CD4-positive, CD25-positive, alpha-beta regulatory T cell (primary cell): ENCODE measurements at places on chromosomes 1 and 21. TPM values are rescaled to one million over a fixed set of nuclear protein-coding genes. Genes with fewer than 3 reads are reported as not detected.

Gene RPTN
- polyA plus RNA-seq: not detected

Gene IVL
- polyA plus RNA-seq: not detected

GRCh38 chr1:28577052-28577678 is 14.9 kb upstream of the RAB42 start:
- H3K27ac ChIP-seq: no peak overlapping the region
- H3K4me1 ChIP-seq: peaks cover 22% of the 10 kb centered on the region
- no peaks in the 10 kb centered on the region for H3K27me3 ChIP-seq
- DNase-seq: no peak
- no peak overlapping the region for H3K4me3 ChIP-seq

- no peak for DNase-seq
- peak overlapping the region; percentile 97 for H3K4me3 ChIP-seq
- H3K27ac ChIP-seq: peak overlapping the region; percentile 82
- no peaks in the 10 kb centered on the region for H3K27me3 ChIP-seq
These were observed 933 bp downstream of the ANKRD34A start for GRCh38 chr1:145963265-145964019.

DNA sequence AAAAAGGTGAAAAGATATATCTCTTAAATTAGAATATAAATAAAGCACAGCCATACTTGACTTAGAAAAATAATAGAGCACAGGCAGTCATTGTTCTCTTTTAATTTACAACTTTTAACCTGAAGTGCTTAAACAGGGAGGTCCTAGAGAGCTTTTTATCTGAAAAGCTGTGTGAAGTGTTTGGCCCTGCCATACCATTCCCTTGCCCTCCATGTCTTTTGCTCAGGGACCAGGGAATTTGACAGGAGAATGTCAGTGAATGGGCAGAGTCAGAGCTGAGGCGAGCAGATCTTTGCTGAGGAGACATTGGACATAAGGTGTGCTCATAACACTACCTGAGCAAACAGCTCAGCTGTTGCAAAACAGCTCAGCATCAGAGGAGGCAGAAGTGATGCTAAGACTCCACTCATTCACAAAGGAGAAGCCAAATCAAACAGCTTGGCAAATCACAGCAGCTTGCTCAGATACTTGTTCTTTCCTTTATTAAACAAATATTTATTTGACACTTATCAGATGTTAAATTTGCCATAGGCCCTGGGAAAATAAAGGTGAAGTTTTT is 14.9 kb upstream of the MGST3 start:
- peaks cover 24% of the 10 kb centered on the region for H3K27me3 ChIP-seq
- H3K4me3 ChIP-seq: no peak overlapping the region
- H3K4me1 ChIP-seq: no peaks in the 10 kb centered on the region
- DNase-seq: no peak
- no peak overlapping the region for H3K27ac ChIP-seq
- no peaks in the 10 kb centered on the region for H3K36me3 ChIP-seq

DNA sequence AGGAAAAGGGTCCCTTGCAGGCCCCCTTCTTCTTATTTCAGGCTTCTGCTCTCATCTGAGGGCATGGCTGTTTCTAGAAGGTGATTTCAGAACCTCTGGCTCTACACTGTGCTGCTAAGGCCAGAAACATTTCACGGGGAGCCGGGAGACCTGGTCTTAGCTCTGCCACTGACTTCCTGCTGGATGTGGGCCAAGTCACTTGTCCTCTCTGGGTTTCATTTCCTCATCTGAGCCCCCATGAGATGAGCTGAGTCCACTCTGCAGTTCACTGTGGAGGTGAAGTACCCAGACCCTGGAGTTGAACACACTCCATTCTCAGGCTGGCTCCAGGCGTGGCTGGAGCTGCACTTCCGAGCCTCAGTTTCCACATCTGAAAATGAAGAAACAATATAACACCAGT is 2.1 kb downstream of the PADI1 start:
- H3K27ac ChIP-seq: no peak overlapping the region
- H3K4me1 ChIP-seq: peaks cover 3% of the 10 kb centered on the region
- H3K36me3 ChIP-seq: no peaks in the 10 kb centered on the region
- no peak for DNase-seq
- no peaks in the 10 kb centered on the region for H3K27me3 ChIP-seq

- no peaks in the 10 kb centered on the region for H3K4me1 ChIP-seq
- H3K27me3 ChIP-seq: no peaks in the 10 kb centered on the region
- H3K27ac ChIP-seq: no peak overlapping the region
- H3K4me3 ChIP-seq: no peak overlapping the region
- no peak for DNase-seq
- no peaks in the 10 kb centered on the region for H3K36me3 ChIP-seq
These were observed 58.4 kb upstream of the KAZN start for GRCh38 chr1:14539953-14540563.

DNA sequence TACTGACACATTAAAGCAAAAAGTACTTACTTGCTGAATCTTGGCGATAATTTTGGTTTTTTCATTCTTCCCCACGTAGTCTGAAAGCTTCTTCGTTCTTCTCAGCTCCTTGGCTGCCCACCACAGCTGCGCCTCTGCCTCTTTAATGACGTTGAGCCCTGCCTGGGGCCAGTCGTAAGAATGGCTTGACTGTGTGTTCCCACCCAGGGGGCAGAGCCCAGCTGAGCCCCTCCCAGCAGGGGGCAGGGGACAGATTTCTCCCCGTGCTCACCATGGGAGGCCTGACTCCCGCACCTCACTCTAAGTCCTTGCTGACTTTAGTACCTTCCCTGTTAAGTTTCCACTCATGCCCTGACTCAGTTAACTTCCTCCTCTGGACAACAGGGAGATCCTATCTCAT is 9.0 kb downstream of the CFAP298 start:
- no peak overlapping the region for H3K4me3 ChIP-seq
- no peak for DNase-seq
- H3K27me3 ChIP-seq: no peaks in the 10 kb centered on the region
- peaks cover 72% of the 10 kb centered on the region for H3K36me3 ChIP-seq
